ENCODE measurements at places on chromosomes 3 and 15. TPM values are rescaled to one million over a fixed set of nuclear protein-coding genes. Genes with fewer than 3 reads are reported as not detected.

DNA sequence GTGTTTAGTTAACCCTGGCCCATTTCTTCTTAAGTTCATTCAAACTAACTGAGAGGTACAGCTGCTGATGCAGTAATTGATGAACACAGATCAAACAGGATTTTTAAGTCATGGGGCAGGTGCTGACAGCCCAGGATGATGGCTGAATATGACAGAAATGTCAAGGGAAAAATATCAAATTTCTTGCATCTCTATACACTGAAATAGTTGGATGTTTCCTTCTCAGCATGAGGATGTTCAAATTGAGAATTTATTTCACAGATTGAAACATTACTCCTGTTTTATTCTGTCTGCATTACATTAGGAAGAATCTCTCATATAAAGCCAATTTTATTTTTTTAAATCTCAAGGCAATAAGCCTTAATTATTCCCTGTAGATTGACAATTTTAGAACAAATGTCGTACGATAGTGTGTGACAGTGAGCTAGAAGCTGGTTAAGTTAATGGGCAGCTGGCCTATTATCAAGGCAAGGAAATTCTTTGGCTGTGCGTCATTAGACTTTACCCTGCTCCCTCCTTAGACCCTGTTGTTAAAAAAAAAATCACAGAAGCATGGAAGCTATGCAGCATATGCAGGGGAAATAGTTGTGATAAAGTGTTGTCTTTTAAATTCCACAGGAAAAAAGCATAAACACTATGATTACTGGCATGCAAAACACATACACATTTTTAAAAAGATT is 183.8 kb upstream of the KCNMB2 start:
- DNase-seq = peak; percentile 91

Gene FOXL2
- not detected for total RNA-seq

- DNase-seq = peak; percentile 83
These were observed 77.5 kb upstream of the TNFAIP8L3 start for GRCh38 chr15:51172193-51172592.

Gene KLF15
- 3.2 TPM for total RNA-seq

GRCh38 chr3:137163241-137163871 is 205.6 kb downstream of the IL20RB start:
- DNase-seq = no peak

Gene ANKRD34C
- total RNA-seq = not detected
